Activated T-cell treated with anti-CD3 and anti-CD28 coated beads, Interleukin-2, amount 50 U/mL, for 48 hours (primary cell): ENCODE measurements at places on chromosomes 7 and 10.

- no peak for DNase-seq
Measured at GRCh38 chr10:24385776-24386175, 176.8 kb downstream of the KIAA1217 start.

DNA sequence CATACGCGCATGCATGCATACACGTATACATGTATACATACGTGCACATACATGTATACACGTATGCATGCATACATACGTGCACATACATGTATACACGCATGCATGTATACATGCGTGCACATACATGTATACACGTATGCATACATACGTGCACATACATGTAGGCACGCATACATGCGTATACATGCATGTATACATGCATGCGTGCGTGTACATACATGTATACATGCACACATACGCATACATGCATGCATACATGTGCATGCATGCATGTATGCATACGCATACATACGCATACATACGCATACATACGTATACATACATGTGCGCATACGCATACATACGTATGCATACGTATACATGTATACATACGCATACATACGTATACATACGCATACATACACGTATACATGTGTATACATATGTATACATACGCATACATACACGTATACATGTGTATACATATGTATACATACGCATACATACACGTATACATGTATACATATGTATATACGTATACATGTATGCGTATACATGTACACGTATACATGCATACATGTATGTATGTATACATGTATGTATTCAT is 19.0 kb upstream of the MTURN start:
- no peak for DNase-seq

DNA sequence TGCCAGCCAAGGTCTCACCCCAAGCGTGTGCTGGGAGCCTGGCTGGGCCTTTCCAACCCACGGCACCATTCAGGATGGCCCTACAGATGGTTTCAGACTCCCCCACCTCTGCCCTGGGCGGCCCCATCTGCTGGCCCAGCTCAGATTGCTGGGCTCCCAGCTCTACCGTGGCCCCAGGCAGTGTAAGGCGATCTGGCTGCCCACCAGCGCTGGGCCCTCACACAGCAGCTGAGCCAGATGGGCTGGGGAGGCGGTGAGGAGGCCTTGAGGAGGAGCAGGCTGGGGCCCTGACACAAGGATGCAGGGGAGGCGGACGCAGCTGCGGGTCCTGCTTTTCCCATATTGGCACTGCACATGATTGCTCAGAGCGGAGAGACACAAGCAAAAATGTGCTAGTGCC is 162.8 kb downstream of the NRF1 start:
- no peak for DNase-seq

- DNase-seq = no peak
Measured at GRCh38 chr7:81707196-81707595, 62.7 kb downstream of the HGF start.

GRCh38 chr10:111593578-111593977 is 516.7 kb downstream of the ADRA2A start:
- no peak for DNase-seq

DNA sequence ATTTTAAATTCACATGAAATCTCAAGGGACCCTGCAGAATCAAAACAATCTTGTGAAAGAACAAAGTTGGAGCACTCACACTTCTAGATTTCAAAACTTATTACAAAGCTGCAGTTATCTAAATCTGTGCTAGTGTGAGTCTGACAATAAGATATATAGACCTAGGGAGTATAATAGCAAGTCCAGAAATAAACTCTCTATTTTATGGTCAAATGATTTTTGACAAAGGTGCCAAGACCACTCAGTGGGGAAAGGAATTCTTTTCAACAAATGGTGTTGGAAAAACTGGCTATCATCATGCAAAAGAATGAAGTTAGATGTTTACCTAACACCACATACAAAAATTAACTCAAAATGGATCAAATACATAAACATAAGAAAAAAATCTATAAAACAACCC is 68.2 kb downstream of the TFEC start:
- no peak for DNase-seq

- DNase-seq = peak; percentile 53
Measured at GRCh38 chr7:41002741-41003610, 699.9 kb downstream of the INHBA start.

GRCh38 chr7:157529768-157530560 is 193.2 kb downstream of the DNAJB6 start:
- peak; percentile 8 for DNase-seq

DNA sequence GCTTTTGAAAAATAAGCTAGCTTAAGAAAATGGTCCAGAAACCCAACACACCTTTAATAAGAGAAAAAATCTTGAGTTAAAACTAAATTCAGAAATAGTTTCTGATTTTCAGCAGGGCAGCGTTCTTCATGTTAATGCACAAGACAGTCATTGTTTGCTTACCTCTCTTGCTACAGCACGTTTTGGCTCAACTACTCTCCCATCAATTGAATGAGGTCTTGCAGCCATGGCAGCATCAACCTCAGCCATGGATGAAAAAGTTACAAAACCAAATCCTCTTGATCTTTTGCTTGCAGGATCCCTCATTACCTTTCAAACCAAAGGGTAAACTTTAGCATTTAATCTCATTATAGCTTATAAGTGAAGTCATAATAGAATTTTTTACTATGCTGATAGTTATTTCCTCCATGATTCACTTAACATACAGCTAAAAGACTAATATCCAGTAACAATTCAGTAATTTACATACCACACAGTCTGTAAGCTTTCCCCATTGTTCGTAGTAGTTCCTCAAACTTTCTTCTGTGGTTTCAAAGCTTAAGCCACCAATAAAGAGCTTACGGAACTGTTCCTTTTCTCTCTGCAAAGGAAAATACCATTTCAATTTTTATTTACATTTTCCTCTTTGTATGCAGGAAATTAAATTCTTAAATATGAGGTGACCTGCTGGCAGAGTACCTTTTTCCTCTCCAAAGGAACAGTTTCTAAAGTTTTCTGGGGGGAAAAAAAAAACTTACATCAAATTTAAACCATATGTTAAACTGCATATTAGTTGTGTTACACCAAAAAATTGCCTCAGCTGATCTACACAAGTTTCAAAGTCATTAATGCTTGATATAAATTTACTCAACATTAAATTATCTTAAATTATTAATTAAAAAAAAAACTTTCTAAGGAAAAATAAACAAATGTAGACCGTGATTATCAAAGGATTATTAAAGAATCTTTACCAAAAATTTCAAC is 3.1 kb downstream of the HNRNPA2B1 start:
- no peak for DNase-seq

- no peak for DNase-seq
Measured at GRCh38 chr10:21234761-21235160, 290.7 kb downstream of the SKIDA1 start.

GRCh38 chr7:75567948-75568595 is 76.0 kb downstream of the SPDYE5 start:
- no peak for DNase-seq
